BJ (cell line): ENCODE measurements at places on chromosomes 6 and 20.

DNA sequence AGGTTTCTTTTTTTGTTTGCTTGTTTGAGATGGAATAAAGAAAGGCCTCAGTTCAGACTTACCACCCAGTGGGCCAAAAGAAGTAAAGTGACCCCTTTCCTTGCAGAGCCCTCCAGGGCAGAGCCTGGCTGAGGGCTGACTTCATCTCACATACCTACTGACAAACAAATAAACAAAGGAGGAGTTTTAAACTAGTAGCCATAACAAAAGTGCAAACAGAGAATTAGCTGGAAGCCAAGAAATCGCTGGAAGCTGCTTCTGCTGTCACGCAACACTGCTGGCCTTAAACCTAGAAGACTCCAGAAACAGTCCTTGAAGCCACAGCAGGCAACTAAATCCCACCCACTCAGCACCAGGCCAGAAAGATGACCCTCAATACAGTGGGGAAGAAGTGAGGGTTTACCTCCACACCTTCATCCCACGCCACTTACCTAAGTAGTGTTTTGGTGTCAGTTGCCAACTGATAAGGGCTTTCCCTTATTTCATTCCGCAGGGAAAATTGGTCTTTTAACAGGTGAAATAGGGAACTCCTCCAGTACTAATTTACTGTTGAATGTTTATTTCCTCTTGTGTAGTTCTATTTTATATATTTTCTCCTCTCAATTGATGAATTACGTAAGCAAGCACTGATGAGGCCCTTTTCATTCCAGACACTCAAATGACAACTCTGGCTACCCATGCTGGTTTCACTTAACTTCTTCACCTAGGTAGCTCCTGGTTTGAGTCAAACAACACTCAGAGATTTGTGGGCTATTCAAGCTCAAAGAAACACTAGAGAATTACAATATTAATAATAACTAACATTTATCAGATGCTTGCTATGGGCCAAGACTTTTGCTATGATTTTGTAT, 46.2 kb downstream of the EDN1 start:
- no peak for DNase-seq

- DNase-seq, result no peak
Observed at GRCh38 chr6:17839513-17840223, 132.9 kb upstream of the NUP153 start.

DNA sequence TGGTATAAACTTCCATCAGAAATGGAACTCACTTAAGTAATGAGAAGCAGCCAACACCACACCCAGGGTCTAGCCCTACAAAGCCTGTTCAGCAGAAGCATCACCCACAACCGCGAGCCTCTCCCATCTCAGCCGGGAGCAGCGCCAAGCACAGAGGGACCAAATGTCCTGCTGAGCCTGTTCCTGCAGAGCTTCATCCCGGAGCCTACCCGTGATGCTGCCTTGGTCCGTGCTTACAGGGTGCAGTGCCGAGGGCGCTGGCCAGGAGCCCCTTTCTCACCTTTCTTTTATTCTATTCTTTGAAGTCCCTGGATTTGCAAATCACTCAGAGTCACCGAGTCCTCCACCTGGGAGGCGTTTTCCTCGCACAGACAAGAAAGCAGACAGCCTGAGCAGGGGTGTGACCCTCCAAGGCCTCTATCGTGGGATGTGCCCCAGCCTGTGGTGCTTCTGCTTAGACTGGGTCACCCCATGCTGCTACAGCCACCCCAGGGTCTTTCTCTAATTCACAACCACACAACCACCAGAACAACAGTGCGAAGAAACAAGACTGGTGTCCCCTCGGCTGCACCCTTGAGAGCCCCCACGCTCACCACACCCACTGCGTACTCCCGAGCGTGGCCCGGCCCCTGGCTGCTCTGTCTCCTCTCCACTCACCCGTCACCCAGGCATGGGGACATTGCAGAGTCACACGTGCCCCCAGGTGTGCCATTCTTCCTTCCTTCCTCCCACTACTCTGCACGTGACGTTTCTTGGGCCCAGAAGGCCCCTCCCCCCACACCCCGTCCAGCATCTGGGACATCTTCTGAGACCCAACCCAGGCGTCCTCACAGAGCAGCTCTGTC, 92.2 kb upstream of the MPC1 start:
- peak; percentile 9 for DNase-seq

GRCh38 chr6:125866433-125866832, 75.7 kb downstream of the NCOA7 start:
- no peak for DNase-seq

- no peak for DNase-seq
Observed at GRCh38 chr6:55011034-55011433, 163.3 kb upstream of the HCRTR2 start.

DNA sequence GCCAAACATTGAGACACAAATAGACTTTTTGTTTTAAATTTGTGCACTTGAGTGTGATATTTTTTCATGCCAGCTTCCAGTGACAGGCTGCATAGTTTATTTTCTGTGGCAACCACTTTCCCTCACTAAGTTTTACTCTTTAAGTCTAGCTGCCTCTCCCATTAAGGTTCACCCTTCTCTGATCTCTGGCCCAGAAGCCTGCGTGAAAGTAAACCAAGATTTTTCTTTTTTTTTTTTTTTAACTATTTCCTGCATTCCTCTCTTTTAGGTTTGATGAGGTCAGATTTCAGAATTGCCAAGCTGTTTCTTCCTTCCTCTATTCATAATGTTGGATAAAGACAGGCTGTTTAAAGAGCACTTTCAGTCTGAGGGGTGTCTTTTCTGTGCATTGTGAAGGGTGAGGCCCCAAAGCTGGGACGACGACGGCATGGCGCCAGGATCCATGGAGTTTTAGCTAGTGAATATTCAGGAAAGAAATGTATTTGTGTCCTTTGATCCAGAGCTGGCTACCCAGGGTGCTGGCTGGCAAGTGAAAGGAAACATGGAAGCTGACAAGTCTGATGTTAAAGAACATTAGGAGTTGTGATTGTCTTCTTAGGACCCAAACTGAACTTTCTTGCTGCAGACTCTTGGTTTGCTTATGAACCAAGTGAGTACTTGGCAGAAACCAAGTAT, 50.7 kb downstream of the DOK5 start:
- no peak for DNase-seq

DNA sequence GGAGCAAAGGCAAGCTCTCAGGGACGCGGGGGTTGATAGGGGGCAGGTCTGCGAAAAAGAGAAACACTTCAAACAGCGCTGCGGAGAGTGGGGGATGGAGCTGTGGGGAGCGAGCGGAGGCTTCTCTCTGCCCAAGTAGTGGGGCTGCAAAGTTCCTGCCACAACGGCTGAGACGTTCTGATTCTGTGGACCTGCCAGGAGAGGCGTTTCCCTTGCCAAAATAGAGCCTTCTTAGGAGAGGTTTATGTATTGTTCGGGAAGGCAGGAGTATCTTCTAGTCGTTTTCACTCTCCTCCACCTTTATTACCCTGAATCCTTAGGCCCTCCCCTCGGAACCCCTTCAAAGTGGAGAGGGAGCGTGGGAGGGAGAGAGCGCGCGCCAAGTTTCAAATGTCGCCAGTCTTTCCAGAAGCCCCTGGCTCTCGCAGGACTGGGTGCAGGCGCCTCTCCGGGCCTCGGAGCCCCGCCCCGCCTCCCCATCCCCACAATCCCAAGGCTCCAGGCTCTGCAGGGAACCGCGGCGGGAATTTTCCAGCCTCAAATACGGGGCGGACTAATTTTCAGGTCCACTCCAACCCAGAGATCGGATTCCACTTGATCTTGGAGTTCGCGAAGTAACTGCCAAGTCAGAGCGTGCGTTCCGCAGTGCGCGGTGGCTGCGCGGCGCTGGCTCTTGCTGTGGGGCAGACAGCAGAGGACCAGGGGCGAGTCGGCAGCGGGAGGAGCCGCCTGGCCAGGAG, 10.0 kb upstream of the POU3F2 start:
- no peak for DNase-seq

DNA sequence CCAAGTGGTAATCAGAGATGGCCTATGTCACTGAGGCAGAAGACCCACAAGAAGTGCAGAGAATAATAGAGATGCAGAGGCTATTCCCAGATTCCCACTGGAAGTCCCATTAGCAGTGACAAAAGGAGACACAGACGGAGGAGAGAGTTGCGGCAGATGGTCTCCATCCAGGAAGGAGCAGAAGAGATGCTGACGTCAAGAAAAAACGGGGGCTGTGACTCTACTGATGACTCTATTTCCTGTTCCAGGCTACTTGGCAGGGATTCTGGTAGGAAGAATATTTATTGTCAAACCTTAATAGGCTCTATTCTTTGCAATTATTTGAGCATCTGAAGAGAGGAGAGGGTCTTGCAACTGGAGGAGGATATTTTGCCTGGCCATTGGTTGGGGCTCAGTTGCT, 246.0 kb upstream of the ECI2 start:
- no peak for DNase-seq

DNA sequence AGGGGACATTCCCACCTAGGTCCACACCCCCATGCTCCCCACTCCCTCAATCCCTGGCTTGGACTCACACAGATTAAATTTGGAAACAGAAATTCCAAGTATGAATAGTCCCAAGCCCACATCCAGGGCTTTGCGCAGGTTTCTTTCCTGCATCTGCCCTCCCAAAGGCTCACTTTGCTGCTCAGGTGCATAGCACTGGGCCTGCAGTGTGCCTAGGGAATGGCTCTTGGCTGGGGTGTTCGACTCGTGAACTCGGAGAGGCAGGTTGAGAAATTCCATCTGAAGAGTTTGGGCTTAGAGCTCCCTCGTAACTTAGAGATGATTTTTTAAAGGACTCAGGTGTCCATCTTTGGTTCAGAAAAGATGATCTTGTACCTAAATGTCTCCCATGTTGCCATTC, 14.8 kb upstream of the SF3B5 start:
- no peak for DNase-seq

DNA sequence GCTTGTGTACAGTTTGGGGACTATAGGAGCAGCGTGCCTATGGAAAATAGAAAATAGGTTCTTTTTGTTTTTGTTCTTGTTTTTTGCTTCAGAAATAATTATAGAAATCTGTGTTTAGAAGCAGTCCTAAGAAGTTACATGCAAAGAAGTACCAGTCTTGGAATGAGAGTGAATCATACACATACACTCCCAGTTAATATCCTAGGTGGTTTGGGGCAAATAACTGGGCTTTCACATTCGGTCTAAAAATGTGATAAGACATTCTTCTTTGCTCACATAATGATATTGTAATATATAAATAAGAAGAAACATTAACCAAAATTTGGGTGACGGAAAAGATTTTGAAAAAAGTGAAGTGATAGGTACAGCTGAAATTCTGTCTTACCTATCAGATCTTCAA, 61.0 kb downstream of the ENPP1 start:
- DNase-seq, result no peak

- DNase-seq, result no peak
Observed at GRCh38 chr20:43658069-43658722, 8.7 kb upstream of the MYBL2 start.

DNA sequence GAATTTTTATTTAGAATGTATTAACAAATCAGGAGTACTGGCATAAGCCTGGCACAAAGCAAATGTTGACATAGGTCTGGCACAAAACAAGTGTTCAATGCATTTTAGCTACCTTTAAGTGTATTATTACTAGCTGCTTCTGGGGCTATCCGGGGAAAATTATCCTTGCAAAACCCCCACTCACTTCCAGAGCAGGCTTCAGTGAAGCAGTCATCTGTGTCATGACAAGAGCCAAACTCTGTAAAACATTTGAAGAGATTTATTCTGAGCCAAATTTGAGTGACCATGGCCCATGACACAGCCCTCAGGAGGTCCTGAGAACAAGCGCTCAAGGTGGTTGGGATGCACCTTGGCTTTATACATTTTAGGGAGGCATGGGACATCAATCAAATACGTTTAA, 6.4 kb upstream of the TRIM38 start:
- DNase-seq, result no peak

DNA sequence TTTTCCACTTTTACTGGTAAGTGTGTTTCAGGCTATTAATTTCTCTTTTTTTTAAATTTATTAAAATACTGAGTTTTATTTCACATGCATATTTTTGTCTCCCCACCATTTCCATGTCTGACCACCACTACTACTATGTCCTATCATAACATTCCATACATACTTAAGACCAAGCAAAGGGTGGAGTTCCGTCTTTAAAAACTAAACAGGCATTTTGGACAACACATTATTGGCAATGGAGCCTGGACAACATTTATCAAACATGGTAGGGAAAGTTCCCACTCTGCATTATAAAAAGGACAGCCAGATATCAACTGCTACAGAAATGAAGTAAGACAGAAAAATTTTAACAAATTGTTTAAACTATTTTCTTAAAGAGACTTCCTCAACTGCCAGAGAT, 91.9 kb downstream of the LMBRD1 start:
- no peak for DNase-seq

- no peak for DNase-seq
Observed at GRCh38 chr20:56843817-56844216, 214.7 kb downstream of the TFAP2C start.
